Body of pancreas (tissue), 4 donors: ENCODE measurements at places on chromosomes 7 and 10.
A peak's percentile ranks its signal among the peaks of the same experiment; 100 is the strongest.

DNA sequence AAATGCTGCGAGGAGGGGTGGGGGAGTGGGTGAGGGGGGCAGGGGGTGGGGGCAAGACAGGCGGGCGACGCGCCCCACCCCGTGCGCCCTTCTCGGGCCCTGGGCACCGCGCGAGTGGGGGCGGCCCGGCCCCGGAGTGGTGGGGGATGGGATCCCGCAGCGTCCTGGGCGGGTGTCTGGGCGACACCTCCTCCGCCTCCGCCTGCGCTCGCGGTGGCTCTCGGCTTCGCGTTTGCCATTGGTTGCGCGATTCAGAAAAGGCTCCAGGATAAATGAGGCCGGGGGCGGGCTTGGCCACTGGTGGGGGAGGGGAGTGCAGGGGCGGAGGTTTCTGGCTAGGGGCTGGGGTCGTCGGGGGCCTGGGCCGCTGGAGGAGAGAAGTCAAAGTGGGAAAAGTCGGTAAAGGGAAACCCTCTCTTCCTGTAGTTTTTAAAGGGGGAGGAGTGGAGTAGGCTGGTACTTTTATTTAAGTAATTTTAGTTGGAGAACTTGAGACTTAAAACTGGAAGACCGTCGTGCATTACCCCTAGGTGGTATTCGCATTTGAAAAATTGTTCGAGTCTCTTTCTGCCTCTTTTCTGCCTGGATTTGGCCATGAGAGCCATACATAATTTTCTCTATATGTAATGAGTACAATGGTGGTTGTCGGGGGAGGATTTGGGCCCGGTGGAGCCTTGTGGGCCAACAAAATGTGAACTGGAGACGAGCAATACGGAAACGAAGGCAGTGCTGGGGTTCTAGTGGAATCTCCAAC is 992 bp upstream of the IGF2BP3 start:
- no peak for DNase-seq

DNA sequence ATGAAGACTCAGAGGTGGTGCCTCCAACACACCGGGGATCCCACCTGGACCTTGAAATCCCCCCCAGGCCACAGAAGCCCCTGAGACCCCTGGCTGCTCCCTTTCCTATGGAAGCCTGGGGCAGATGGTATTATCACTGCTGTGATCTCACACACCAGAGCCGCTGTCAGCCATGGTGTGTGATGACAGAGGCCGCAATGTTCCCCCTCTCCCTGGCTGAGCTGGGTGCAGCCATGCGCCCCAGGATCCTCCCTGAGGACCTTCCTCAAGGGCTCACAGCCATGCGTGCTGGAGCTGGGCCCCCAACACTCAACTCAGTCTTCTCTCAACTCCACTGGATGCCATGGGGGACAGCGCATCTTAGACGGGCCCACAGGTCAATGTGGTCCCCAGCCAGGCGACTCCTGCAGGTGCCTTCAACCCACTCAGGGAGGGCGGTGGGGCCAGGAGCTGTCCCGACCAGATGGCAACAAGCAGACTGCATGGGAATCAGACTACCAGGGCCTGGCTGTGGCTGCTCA is 44.9 kb downstream of the VIPR2 start:
- DNase-seq: no peak

DNA sequence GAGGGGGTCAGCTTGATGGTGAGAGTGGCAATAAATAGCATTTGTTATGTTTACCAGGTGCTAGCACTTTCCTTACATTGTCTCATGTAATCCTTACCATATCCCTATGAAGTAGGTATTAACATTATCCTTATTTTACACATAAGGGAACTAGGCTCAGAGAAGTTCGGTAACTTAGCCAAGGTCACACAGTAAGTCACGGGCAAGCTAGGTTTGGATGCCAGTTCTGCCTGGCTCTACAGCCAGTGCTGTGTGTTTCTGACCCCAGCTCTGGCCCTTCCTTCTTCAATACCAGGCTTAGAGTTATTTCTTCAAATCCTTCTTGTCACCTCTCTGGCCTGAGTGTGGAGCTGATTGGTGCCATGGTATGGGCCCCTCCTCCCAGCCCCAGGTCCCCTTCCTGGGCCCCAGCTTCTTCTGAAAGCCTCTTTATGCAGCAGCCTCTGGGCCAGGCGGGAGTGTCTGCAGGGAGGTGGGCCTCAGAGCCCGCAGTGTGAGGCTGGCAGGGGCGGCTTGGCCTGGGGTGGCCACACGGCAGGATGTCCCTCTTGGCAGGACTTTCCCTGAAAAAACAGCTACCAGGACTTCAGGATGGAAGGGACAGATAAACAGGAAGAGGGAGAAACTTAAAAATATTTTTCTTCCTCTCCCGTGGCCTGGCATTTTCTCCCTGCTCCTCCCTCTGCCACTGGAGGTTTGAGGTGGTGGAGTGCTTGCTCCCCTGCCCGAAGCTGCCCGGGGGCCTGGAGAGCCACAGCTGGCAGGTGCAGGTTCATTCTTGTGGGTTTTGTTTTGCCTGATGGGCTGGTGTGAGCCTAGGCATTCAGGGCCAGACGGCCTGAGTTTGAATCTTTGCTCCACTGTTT is 20.6 kb downstream of the PALD1 start:
- no peak for DNase-seq

DNA sequence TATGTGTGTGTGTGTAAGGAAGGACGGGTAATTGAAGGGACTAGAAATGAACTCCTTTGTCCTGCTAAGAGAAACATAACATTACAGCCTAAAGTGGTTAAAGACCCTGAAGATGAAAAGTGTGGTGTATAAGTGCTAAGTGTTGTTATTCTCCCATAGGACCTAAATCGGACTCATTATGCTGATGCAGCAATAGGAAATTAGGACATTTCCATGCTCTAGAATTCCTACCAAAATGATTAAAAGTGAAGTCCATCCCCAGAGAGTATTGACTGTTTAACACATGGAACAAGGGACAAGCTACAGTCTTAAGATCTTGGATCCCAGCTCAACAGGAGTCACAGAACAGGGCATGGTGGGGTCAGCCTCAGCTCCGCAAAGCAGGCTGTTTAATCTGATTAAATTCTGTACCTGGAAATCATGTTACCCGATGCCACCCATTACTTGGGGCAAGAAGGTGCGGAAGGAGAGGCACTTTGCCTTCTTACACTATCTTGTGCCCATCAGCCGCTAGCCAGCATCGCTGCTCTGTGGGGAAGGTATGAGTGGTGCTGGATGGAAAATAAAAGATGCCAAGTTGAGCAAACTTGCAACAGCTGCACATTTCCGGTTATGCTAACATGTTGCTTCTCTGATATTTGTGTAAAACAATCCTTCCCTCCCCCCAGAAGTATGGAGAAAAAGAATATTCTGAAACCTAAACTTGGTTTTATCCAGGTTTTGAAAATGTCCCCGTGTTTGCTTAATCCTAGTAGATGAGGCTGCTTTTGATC is 100.5 kb downstream of the CREB5 start:
- no peak for DNase-seq

DNA sequence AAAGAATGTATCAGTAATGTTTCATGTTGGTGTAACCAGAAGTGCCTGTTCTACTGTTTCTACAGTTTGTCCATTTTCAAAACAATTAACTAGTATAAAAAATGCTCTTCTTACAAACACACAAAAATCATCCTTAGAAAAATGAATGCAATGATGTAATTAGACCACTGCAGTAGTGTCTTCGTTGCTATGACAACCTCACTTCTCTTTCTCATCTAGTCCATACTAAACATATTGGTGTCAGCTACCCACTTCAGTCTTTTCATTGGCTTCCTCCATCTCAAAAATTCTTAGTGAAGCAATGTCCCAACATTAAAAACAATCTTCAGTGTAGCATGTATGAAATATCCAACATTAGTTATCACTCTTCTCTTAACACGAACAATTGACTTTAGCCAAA is 1265.8 kb downstream of the REEP3 start:
- no peak for DNase-seq

GRCh38 chr10:15457382-15457781 is 86.3 kb upstream of the FAM171A1 start:
- no peak for DNase-seq

GRCh38 chr10:89207801-89208551 is 859 bp upstream of the CH25H start:
- peak; percentile 41 for DNase-seq

DNA sequence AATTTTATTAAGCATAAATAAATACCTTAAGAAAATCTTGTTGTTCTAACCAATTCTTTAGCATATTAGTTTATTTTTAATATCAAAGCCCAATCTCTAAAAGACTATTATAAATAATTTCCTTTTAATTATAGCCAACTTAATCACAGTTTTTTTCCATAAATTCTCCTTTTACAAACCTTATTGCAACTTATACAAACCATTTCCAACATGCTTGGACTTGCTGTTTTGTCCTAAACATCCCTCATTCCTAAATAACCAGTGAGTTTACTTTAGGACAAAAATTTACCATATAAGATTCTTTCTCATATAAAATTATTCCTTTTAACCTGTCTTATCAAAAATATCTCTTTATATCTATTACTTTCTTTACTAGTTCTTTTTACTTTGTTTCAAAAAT is 25.2 kb upstream of the LSM8 start:
- DNase-seq: no peak

DNA sequence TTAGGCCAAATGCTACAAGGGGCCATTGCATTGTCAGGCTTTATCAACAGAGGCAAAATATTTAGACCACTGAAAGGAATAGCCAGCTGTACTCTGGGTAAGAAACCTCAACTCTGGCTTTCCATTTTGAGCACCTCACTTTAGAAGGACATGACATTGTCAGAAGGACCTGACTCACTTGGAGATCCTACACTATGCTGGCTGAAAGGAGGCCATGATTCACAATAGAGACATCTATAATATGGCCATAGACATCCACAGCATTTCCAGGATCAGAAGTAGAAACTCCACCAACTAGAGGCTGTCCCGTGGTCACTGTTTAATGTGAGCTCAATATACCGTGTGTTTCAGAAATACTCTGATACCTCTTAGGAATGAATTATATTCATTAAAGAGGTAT is 140.9 kb downstream of the BTAF1 start:
- DNase-seq: no peak

- no peak for DNase-seq
Measured at GRCh38 chr7:98321301-98321700, 39.8 kb downstream of the BRI3 start.

GRCh38 chr10:77872151-77872946 is 54.2 kb downstream of the DLG5 start:
- DNase-seq: no peak

DNA sequence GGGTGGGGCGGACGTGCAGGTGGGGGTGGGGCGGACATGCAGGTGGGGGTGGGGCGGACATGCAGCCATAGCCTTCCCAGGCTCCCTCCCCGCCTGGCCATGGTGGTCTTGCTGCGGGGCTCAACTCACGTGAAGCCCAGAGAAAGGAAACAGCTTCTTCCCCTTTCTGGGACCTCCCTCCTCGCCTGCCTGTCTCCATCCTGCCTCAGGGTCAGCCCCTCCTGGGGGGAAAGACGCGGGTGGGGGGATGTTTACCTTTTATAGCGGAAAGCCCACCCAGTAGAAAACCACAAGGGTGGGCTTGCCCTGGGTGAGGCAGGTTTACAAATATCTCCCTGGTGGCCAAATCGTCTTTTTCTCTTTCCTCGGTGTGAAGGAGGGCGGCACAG is 520.0 kb downstream of the GLRX3 start:
- no peak for DNase-seq

- DNase-seq: no peak
Measured at GRCh38 chr7:73611017-73611555, 13.2 kb downstream of the MLXIPL start.
